ENCODE measurements at places on chromosomes 2 and 18.

- peak; percentile 43 for DNase-seq
Measured at GRCh38 chr2:80073134-80073561, 231.4 kb downstream of the LRRTM1 start.

- no peak for DNase-seq
Measured at GRCh38 chr2:107064750-107065149, 178.8 kb upstream of the ST6GAL2 start.

GRCh38 chr2:14676371-14676770 is 43.9 kb downstream of the LRATD1 start:
- no peak for DNase-seq

GRCh38 chr2:20419752-20420151 is 27.1 kb upstream of the RHOB start:
- no peak for DNase-seq

- DNase-seq: no peak
Measured at GRCh38 chr2:213688133-213688532, 403.9 kb downstream of the SPAG16 start.

DNA sequence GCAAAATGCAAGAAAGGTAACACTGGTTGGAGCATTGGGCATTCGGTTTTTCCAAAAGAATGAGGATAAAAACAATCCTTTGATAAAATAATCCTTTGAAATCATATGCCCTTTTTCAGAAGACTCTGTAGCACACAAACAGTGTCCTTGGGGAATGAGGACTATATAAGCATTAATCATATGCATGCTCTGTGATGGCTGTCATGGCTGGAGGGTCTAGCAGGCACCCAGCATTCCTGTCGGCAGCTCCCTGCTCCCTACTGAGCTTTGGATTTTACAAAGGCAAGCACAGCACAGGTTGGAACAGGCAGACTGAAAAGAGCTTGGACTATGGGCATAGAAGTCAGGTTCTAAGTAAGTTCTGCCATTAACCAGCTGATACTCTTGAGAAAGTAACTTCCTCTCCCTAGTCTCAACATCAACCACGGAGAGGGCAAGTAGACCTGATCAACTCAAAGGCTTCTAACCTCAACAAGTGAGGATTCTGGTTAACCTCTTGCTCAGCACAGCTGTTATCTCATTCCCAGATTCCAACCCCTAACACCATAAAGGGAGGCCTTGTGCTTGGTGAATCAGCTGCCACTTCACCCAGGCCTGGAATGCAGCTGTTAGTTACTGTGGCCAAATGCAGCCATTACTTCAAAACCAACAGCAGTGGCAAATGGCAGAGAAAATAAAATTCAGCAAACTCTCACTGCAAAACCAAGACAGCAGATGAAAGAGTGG is 29.5 kb downstream of the GALNT14 start:
- DNase-seq: no peak

DNA sequence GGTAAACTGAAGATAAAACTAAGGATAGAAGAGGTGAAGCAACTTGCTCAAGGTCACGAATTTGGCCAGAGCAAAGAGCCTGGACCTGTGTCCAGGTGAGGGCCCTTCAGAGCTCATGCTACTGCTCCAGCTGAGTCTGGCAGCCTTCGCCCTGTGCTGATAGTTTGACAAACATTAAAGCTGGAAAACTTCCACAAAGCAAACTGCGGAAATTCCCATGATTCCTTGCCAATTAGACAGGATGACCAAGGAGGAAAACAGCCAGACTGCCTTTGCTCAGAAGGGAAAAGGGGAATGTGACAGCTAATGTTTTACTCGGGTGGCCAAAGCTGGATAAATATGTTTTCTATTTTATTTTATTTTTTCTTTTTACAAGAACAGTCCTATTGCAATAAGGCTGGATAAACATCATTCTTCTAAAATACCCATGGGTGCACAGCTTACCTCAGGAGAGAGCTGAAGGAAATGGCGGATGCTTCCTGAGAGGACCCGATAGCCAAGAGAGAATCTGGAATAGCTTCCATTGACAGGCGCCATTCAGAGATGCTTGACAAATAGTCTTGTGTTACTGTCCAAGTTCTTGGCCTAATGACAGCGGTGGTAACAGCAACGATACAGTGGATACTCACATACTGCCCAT is 5.3 kb upstream of the CTAGE1 start:
- DNase-seq: peak; percentile 34

- DNase-seq: no peak
Measured at GRCh38 chr2:2662847-2663356, 331.8 kb upstream of the MYT1L start.

GRCh38 chr2:62858231-62858832 is 152.8 kb downstream of the EHBP1 start:
- no peak for DNase-seq

GRCh38 chr2:109287413-109287812 is 158.4 kb downstream of the SH3RF3 start:
- DNase-seq: no peak

DNA sequence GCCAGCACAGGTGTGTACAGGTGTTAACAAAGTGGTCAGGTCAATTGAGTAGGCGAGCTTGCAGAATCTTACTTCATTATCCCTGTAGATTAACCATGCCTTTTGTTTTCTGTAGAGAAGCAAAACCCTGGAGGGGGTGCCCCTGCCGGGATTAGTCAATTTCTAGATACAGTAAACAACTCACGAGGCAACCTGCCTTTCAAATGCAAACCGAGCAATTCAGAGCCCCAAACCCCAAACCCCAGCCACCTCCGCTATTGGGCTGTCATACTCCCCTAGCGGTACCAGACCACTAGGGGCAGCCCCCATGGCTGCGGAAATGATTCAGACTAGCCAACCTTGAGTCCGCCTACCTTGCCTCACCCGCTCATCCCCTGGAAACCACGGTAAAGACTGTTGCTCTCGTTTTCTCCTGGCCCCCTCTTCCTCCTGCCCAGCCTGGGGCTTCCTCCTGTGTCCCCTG is 61.4 kb upstream of the KIF5C start:
- peak; percentile 16 for DNase-seq

DNA sequence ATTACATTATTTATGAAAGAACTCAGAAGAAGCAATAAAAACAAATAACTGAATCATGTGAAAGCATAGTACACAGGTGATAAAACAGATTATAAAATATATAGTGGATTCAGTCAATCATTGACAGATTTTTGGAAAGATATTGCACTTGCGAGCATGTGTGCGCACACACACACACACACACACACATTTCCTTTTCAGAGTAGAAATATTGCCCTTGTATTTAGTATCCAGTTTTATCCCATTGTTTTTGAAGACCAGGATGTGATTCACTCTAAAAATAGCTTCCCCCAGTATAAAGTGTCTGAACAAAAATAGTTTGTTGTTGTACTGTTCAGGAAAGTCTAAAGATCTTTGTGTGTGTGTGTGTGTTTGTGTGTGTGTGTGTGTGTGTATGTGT is 145.5 kb downstream of the CALCRL start:
- DNase-seq: peak; percentile 16

- DNase-seq: no peak
Measured at GRCh38 chr2:241506793-241507429, 1.5 kb downstream of the STK25 start.

GRCh38 chr2:96769814-96770213 is 9.1 kb downstream of the CNNM4 start:
- DNase-seq: no peak

- no peak for DNase-seq
Measured at GRCh38 chr2:43762286-43762685, 11.6 kb upstream of the DYNC2LI1 start.

- DNase-seq: peak; percentile 66
Measured at GRCh38 chr2:20609349-20609994, 41.4 kb downstream of the HS1BP3 start.

DNA sequence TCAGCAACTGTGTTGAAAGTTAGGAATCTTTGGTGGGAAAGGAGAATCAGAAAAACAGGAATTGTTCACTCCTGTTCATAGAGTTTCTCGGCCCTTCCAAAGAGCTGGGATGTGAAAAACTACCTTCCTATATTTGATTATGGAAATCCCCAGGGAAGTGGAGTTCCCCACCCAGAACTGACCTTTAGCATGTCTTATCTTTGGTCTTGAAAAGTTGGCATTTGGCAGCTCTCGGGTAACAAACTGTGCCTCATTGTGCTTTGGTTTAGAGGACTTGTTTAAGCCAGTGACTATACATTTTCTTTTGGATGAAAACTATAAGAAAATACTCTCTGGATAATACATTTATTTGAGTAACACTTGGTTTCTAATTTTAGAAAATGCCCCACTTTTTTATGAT is 51.3 kb upstream of the CERS6 start:
- no peak for DNase-seq

DNA sequence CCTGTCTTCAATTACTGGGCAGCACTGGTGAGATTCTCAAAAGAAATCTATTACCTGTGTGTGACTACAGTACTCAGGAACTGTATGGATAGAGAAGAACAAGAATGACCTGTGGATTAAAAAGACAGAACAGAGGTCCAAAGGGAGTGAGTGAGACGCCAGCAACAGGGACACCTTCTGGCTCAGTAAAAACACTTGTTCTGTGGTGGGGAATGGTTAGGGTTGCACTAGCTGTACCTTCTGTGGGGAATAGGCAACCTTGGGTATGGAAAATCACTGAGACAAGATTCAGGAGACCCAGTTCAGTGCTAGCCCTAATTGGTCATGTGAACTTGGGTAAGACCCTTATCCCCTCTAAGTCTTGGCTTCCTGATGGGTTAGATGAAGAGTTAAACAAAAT is 986.0 kb downstream of the TSN start:
- DNase-seq: no peak

DNA sequence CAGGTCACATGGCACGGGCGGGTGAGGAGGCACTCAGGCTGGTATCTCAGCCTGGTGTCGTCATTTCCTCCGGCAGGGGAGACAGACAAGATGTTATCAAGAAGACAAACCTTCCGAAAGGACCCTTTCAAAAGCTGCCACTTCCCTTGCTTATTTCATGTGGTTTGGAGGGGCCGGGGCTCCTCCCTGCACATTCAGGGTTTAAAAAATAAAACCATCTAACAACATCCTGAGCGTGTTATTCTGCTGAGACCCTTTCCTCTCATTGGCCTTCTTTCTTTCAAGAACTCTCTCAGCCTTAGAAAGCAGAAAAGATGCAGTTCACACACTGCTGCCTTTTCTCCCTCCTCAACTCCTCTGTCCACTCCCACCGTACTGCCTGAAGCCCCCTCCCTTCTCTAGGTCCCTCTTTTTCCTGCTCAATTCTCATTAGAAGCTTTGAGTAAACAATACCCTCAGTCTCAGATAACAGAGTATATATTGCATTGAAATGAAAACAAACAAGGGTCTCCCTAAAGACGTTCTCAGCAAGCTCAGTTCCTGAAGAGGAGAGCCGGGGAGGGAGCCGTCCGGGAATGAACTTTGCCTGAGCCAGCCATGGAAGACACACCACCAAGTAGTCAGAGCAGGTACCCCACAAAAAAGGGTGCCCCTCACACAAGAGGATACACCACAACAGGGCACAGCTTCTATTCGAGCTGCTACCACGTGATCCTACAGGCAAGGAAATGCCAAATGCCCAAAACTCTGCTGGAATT is 9.7 kb downstream of the SMAD7 start:
- DNase-seq: no peak

DNA sequence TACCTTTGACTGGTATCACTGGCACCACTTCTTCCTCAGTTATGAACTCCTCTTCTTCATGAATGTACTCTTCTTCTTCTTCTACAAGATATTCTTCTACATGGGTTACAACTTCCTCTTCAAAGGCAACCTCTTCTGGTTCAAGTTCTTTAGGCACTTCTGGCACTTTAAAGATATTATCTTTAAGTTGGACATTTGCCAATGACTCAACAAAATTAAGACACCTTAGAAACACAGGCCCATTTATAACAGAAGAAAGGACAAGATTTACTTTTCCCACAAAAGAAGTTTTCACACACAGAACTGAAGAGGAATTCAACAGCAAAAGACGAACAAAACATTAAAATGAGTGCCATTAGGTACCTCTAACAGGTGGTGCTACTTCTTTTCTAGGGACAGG is 127.3 kb downstream of the TTN start:
- peak; percentile 1 for DNase-seq

DNA sequence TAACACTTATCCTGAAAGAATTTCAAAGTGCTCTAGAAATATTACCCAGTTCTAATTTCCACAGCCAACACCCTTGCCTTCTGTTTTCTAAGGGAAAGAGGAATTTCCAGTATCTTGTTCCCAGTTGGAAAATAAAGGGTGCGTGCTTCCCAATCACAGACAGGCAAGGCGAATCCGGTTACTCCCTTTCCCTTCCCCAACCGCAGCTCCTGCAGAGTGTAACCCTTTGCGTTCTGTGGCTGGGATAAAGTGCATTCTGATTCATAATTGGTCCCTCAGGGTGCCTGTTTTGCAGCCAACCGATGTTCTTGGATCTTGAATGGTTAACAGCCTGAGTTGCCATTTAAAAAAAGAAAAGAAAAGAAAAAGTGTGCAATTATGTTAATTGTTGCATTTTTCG is 40.6 kb upstream of the PGAP1 start:
- peak; percentile 46 for DNase-seq

DNA sequence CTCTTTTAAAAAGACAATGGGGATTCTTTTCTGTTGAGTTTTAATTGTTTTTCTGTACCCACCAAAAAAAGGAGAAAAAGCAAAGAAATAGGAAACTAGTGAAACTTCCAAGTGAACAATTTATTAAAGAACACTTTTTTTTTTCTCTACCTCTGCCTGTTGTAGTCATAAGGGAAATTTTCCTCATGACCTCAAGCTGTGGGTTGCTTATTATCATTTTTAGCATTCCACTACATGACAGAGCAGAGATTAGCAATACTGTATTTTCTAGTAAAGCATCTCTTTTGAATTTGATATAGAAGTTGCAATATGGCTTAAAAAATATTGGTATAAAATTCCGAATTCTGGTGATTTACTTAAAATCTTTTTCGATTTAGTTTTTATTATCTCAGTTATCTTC is 87.9 kb upstream of the LRRTM1 start:
- DNase-seq: peak; percentile 7

- no peak for DNase-seq
Measured at GRCh38 chr2:101776172-101777043, 78.9 kb downstream of the MAP4K4 start.

DNA sequence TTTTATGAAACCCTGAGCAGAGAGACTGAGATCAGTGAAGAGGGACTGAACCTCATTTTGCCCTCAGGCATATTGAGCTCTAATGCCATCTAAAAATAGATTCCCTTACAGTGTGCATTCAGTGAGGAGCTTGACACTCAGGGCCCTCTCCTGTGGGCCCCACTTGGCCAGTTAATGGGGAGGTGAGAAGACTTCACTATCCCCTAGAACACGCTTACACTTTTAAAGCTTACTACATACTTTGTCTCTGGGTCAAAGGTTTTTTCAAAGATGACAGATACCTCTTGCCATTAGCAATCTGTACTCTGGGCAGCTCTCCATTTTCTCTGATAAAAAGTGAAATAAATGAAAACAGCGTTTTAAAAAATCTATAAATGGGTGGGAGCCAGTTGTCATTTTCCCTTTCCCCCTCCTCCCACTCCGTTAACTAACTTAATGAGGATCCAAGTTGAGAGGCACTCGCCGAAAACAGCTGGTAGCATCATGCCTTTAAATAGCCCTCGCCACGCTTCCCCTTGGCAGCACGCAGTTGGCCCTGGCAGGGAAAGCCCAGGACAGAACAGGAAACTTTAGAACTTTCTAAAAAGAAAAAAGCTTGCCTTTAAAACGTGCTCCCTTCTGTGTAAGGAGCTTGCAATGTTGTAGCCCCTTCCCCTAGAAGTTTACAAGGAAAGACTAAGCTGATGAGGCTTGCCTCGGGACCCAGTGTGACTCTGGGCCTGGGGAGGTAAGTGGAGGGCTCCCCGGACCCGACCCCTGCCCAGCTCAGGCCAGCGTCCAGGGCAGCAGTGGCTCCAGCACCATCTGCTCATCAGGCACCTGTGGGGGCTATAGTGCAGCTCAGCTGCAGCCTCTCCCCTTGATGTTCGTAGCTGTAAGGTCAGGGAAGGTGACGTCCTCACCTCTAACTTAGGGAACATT is 58.8 kb upstream of the FOSL2 start:
- peak; percentile 48 for DNase-seq

Data from M059J (cell line).